AML-193 (cell line): ENCODE measurements at places on chromosomes 4 and X.

- DNase-seq, result no peak
Measured at GRCh38 chr4:7128644-7129043, 60.8 kb upstream of the GRPEL1 start.

GRCh38 chrX:121655276-121655675 lies 607.9 kb downstream of the GLUD2 start:
- DNase-seq, result no peak

GRCh38 chr4:128596115-128596514 lies 213.4 kb upstream of the JADE1 start:
- DNase-seq, result no peak

- no peak for DNase-seq
Measured at GRCh38 chrX:30900227-30900626, 11.2 kb upstream of the TAB3 start.

DNA sequence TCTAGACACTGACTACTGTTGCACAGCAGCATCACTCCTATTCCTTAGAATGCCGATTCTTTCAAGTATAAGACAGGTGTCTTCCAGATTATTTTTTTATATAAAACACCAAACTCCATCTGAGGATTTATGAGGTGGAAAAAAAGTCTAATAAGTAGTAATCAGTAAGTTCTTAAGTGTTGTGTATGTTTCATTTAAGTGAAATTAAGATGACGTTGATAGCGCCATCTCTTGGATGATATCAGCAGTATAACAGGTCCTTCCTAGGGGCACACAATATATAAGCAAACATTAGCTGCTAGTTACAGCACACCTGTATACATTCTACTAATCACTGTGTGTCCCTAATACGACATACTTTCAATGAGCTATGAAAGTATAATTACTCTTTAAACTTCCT lies 99.6 kb upstream of the STS start:
- DNase-seq, result no peak

DNA sequence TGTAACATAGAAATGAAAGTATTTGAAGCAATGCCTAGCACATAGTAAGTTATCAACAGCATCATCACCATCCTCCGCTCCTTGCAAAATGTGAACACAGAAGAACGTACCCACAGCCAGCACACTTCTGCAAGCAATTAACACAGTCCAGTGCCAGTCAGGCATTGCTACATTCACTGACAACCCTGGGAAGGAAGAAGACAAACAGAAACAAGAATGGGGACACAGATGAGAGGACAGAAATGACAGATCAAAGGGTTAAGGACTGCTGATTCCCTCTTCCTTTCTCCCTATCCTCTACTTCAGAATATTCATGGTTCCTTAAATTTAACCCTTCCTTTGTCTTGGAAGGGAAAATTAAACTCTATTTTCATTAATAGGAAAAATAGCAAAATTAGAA lies 53.1 kb downstream of the CHM start:
- no peak for DNase-seq

DNA sequence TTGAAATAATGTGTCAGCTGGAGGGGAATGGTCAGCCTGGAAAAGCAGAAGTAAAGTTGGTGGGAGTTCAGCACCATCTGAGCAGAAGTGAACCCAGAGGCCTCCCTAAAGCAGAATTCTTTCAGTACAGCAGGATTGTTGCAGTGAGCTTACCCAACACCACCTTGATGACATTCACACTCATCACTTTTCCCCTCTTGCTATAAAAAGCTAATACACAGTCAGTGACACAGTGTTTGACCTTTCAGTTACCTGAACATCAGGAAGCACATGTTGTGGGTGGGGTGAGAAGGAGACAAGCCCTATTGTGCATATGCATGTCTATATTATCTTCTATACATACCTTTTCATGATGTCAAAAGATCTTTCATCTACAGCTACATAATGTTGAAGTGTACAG lies 624.7 kb upstream of the ZFP42 start:
- no peak for DNase-seq

DNA sequence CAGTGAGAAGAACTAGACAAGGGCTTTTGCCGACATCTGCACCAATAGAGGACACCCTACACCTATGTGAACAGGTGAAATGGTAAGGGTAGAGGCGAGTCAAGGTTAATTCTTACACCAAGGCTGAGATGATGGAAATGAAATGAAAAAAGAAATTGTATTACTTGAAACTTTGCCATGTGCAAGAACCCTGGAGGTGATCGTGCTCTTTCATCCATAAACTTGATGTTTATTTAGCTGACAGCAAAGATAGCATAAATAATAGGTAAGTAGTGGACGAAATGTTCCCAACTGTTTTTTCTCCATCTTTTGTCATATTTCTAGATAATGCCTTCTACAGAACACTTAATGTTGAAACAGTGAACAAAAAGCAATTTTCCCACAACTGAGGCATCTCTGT lies 162.5 kb downstream of the BANK1 start:
- no peak for DNase-seq

DNA sequence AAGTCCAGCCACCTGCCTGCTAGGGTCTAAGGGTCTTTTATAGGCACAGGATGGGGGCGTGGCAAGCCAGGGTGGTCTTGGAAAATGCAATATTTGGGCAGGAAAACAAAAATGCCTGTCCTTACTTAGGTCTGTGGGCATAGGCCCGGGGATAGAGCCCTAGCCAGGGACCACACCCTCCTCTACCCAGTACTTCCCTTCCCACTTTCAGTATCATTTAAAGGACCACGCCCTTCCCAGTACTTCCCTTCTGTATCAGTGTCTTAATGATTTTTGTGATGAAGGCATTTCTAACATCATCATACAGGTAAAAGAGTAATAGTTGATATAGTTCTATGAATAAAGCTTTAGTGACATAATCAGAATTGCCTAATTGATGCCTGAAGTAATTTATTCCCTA lies 11.4 kb downstream of the BANK1 start:
- no peak for DNase-seq

DNA sequence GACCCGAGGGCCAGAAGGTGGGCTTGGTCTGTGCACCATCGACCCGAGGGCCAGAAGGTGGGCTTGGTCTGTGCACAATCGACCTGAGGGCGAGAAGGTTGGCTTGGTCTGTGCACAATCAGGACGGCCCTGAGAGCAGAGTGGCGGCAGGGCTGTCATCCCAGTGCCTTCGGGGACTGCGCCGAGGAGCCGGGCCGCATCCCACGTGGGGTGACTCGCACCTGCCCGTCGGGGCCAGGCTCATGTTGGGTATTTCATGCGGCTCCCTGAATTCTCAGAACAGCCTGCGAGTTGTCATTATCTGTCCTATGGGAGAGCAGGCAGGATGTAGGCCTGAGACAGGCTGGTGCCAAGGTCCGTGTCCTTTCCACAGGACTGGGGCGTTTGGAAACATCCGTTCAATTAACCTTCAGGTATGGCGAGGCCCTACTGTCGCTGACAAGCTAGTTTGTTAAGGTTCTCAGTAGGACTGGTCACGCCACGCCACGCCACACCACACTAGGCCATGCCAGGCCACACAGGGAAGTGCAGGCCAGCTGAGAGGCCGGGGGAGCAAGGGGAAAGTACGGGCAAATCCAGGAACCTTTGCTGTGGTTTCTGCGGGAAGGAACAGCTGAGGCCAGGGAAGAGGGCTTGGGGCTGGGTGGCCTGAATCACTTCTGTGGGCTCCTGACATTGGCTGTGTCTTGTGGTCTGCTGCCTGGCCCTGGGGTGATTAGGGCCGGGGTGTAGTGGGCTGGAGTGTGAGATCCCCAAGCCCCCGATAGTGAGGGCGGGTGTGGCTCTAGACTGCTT lies 182.9 kb downstream of the AFAP1 start:
- no peak for DNase-seq
